ENCODE measurements at places on chromosomes 1 and 21.

DNA sequence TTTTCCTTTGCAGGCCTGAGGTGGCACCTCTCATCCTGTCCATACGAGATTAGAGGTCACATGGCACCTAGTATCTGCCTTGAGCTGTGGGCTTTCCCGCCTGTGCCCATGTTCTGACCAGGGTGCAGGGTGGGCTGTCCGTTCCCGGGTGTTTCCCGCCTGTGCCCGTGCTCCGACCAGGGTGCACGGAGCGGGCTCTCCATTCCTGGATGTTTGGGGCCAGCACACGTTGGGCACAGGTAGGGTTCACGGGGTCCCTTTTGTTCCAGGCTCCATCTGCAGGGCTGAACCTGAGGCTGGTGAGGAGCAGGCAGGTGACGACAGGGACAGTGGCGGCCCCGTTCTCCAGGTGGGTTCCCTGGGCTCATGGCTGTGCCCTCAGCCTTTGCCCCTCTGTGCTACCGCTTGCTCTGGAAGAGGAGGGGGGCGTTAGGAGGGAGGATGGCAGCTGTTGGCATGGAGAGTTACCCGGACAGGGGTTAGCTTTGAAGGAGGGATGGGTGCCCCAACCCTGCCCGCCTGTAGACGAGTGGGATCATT is 10.0 kb downstream of the RRP1 start:
- DNase-seq = no peak

DNA sequence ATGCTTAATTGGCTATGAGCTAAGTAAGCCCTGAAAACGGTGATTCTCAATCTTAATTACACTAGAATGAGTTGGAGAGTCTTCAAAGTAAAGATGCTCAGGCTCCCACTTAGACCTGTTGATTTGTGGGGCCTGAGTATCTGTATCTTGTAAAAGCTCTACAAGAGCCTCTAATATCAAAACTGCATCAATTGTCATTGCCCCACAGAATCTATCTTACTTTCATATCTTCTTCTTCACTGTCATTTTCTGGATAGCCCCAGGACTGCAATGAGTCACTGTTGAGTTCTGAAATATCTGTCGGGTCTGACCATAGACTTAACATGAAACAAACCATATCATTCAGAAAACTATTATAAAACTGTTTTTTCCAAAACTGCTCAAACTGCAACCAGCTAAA is 102.8 kb upstream of the SERTAD4 start:
- DNase-seq = no peak

DNA sequence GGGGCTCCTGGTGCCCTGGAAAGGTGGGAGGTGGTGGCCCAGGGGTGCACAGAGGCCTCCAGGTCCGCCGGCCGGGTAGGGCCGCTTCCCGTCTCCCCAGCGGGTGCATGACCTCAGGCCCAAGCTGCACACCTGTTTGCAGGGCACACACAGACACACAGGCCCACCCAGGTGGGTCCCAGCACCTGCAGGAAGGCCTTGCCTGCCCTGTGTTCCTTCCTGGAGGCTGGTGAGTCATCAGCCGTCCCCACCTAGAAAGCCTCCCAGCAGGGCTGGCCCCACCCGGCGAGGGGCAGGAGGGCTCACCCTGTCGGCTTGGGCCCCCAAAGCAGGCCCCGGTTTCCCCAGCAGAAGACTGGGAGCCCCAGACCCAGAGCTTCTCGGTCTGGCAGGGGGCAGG is 23.6 kb upstream of the TTLL10 start:
- DNase-seq = no peak

- no peak for DNase-seq
These were observed 413.1 kb downstream of the PTPRU start for GRCh38 chr1:29649189-29650040.

GRCh38 chr1:87450615-87451209 is 122.0 kb downstream of the LMO4 start:
- DNase-seq = no peak

Data from omental fat pad (tissue), 4 donors.